ENCODE measurements at places on chromosomes 12 and 14.

DNA sequence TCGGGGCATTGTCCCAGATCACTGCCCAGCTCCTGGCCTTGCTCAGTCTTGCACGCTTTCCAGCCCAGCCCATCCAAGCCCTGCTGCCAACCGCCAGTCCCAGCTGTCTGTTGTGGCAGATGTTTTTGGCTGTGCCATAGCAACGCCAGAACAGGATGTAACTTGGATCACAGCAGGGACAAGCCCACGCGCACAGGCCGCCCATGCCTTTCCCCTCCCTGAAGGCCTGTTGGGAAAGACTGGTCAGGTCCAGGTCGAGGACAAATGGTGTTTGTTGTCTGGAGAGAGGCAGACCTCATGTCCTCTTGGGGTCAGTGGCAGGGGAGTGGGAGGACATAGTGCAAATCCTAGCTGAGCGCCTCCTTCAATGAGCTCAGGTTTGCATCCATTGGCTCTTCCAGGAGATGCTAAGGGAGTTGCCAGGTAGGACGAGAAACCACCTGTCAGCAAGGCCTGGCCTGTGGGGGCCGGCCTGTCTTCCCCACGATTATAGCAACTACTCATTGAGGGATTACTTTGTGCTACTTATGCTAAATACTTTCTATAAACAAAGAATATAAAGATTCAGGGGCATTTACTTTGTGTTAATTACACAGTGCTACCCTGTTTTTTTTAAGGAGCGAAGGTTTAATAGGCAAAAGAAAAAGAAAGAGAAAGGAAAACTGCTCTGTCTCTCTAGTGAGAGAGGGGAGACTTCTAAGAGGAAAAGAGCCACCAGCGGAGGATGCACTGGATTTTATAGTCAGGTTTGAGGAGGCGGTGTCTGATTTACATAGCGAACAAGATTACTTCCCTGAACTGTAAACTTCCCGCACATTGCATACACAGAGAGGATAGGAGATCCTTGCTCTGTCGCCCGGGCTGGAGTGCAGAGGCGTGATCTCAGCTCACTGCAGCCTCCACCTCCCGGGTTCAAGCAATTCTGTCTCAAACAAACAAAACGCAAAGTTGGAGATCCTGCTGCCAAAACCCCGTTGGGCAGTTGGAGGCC is 42.8 kb upstream of the CORO1C start:
- DNase-seq: peak; percentile 18

DNA sequence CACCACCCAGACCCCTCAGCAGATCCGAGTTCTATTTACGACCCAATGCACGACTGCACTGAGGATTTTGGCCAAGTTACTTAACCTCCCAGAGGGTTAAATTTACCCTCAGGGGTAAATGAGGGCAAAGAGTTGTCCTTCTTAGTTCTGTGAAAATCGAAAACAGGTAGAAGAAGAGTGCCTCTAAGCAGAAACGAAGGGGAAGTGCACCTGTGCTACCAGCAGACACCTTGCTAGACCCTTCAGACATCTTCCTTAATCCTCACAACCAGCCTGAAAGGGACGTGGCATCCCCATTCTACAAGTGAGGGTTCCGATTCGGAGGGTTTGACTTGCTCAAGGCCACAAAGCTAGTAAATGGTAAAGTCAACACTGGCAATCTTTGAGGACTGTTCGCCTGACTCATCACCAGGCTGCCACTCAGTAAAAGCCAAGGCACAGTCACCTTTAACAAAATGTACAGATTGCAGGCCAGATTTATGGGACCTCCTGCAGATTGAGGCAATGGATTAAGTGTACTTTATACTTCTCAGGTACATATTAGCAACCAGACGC is 1.6 kb downstream of the GSG1 start:
- DNase-seq: no peak

DNA sequence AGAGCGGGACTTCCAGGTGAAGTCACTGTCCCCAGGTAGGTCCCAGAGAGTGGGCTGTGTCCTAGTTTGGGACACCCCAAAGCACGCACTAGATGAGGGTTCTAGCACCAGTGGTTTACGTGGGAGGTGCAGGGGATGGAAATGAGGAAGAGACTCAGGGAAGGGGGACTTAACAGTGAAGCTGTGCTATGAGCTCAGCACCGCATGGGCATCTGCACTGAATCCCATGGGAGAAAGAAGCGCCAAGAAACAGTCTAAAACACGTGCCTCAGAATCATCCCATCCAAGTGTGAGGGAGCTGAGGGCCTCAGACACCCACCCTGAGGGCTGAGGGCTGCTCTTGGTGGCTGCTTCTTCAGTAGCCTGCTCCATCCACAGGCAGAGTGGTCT is 71.5 kb upstream of the ZFP36L1 start:
- DNase-seq: no peak

DNA sequence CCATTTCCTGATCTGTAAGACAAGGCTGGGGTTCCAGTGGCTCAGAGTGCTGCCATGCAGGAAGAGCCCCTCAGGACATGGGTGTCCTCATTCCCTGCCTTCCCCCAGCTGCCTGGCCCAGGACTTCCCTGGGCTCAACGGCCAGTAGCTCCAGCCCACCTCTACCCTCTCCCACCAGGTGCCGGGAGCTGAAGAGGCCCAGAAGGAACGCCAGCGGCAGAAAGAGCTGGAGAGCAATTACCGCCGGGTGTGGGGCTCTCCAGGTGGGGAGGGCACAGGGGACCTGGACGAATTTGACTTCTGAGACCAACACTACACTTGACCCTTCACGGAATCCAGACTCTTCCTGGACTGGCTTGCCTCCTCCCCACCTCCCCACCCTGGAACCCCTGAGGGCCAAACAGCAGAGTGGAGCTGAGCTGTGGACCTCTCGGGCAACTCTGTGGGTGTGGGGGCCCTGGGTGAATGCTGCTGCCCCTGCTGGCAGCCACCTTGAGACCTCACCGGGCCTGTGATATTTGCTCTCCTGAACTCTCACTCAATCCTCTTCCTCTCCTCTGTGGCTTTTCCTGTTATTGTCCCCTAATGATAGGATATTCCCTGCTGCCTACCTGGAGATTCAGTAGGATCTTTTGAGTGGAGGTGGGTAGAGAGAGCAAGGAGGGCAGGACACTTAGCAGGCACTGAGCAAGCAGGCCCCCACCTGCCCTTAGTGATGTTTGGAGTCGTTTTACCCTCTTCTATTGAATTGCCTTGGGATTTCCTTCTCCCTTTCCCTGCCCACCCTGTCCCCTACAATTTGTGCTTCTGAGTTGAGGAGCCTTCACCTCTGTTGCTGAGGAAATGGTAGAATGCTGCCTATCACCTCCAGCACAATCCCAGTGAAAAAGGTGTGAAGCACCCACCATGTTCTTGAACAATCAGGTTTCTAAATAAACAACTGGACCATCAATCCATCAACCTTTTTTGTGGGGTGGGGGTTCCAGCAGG is 17.6 kb downstream of the AGAP2 start:
- DNase-seq: no peak

DNA sequence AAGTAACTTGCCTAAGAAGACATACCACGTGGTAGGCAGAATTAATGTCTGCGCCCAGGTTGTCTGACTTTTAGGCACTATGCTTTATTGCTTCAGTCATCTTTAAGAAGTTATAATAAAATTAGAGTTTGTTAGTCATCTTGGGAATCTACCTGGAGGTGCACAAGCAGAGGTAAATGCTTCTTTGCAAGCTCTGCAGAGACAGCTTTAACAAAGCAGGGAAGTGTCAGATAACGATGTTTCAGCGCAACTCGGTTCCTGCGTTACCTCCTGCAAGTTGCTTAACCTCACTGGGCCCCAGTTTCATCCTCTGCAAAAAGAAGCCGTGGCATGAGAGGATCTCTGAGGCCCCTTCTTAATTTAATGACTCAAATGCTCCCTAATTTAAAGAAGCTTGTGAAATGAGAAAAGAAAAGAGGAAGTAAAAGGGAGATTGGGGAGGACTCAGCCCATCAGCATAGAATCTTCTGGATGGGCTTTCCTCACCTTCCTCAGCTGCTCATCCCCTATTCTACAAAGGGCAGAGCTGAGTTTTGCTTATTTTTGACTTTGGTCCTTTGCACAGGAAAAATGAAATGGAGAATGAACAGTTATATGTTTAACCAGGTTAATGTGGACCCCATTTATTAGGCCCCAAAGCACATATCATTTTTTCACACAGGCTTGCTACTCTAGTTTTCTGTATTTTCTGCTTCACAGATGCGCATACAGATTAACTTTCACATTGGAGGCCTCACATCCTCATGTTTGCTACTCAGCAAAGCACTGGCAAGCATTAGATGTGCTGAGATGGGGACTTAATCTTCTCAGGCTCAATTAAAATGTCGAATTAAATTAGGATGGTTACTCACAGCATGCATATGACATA is 5.1 kb downstream of the ARHGDIB start:
- DNase-seq: no peak

GRCh38 chr14:100117633-100118395 is 41.6 kb downstream of the DEGS2 start:
- no peak for DNase-seq
